ENCODE measurements at places on chromosomes 1 and 21.
A peak's percentile ranks its signal among the peaks of the same experiment; 100 is the strongest.

DNA sequence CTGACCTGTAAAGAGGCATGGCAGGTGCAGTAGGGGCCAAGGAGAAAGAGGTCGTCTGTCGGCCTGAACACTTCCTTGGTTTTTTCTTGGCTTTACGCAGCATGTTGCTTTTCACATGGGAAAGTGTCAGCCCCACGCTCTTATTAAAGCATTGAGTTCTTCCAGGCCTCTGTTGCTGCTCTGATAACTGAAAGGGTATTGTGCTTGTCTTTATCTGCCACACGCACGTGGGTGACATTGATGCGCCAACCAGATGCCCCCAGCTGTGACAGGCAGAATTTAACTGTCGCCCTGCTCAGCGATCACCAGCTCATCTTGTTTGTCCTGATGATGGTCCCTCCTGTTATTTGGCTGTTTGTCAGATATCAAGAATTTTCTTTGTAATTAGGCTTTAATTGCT lies 76.5 kb downstream of the GALNT2 start:
- DNase-seq: peak; percentile 23

GRCh38 chr1:154463512-154463990 lies 38.5 kb upstream of the TDRD10 start:
- DNase-seq: no peak

- no peak for DNase-seq
Measured at GRCh38 chr1:245605480-245606156, 450.8 kb downstream of the KIF26B start.

DNA sequence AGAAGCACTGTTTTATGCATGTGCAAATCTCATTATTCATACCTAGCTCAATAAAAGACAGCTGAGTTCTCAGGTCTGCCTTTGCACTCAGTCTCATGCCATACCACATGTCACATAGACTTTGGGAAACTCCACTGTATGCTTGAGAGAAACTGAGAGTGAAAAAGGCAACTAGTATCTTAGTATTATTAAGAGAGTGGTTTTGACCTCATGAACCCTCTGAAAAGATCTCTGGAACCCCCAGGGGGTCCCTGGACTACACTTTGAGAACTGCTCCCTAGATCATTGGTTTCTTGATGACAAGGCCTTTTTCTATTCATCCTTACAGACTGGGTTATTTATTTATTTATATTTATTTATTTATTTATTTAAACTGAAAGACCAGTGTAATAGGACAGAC lies 3.7 kb upstream of the RHEX start:
- DNase-seq: no peak
